ENCODE measurements at places on chromosomes 16 and 17.
A peak's percentile ranks its signal among the peaks of the same experiment; 100 is the strongest.

DNA sequence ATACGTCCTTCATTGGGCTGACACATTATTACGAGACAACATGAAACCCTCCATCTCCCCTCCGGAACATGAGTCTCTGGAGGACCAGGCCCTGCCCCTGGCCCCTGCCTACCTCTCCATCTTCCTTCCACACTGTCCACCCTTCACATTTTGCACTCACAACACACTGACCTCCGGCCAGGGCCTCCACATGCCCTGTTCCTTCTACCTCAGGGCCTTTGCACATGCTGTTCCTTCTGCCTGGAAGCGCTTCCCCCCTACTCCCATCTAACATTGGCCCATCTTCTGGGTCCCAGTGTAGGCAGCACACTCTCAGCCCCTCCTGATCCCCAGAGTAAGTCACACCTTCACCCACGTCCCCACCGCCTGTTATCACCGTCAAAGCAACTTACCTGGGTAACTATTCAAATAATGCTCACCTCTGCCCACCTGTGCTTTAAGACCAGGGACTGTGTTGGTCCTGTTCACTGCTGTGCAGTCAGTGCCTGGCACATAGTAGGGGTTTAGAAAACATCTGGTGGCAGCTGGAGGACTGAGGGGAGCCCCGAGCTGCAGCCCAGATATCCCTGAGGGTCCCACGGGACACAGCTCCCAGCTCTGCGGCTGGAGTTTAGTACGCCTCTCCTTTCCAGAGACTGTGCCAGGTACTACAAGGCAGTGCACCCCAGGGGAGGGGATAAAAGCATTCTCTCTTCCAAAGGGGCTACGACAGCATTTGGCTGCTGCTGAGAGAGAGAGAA, 27.2 kb downstream of the RPH3AL start:
- no peak for DNase-seq

DNA sequence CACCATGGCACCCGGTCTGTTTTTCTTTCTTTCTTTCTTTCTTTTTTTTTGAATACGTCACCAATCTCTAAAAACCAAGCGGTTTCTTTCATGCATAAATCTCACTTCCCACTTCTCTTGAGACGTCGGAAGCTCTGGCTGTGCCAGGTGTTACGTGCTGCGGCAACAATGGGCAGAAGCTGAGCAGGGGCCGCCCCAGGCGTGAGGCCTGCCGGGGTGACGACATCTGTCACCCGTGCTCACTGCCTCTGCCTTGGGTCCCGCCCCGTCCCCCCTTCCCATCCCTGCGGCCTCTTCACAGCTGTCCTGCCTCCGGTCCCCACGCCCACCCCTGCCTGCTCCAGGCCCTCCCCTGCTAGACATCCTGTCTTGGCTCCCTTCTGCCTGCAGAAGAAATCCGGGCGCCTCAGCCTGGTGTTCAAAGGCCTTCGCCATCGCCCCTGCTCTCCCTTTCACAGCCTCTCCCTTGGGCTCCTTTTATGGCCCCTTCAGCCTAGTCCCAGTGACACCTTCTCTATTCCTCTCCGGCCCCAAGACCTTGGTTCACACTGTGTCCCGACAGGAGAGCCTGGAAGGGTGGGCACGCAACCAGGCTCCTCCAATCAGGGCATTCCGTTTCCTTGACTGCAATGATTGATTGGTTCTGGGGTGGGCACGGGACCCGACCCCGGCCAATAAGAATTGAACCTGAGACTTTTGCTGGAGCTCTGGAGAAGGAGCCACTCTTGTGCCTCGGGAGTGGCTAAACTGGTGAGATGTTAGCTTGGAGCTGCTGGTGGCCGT, 4.8 kb downstream of the P2RX1 start:
- DNase-seq, result peak; percentile 29

DNA sequence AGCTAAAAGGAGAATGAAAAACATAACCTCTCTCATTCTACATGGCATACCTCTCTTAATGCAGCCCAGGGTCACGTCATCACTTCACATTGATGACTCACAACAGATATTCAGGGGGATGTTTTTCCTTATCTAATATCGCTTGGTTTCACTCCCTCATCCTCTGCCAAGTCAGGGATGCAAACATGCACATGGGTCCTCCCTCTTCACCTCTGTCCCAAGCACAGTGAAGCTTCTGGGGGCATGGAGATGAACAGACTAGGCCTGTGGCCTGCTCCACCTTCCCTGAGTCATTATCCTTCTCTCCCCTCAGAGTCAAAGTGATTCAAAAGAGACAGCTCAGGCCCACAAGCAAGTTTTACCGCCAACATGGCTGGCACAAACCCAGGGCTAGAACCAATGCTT, 2.3 kb upstream of the MT2A start:
- no peak for DNase-seq

GRCh38 chr16:24151482-24151939, 104.6 kb upstream of the CACNG3 start:
- no peak for DNase-seq

DNA sequence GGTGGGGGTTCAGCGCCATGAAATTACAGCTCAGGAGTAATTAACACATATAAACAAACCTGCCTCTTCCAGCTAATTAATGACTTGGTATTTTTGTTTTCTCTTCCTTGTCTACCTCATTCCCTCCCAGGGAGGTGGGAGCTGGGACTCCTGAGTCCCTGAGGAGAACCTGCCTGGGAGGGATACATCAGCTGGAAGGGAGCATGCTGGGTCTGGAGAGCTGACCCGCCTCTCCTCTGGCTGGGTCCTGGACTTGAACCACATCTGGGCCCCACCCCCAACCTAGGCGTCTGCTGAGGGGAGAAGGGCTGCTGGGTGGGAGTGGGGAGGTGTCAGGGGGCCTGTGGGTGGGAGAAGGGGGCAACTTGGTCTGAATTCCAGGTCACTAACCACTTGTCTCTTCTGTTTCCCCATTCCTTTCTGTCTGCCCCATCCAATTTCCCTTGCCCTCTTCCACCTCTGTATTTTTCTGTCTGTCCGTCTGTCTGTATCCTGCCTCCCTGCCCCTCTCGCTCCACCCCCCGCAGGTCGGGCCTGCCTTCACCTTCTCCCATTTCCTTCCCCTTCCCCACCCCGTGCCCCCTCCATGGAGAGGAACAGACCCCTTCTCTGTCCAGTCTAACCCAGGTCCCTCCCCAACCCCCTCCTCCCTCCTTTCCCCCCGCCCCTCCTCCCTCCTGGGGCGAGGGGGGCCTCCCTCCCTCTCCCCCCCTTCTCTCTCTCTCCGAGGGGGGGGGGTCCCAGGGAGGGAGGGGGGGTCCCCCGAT, at the start of gene NLGN2:
TSS of gene NLGN2 (plus strand) at position 361 of the 767 bp plus-strand sequence. CDS start 411 bp downstream, outside the sequence.
- DNase-seq, result no peak

DNA sequence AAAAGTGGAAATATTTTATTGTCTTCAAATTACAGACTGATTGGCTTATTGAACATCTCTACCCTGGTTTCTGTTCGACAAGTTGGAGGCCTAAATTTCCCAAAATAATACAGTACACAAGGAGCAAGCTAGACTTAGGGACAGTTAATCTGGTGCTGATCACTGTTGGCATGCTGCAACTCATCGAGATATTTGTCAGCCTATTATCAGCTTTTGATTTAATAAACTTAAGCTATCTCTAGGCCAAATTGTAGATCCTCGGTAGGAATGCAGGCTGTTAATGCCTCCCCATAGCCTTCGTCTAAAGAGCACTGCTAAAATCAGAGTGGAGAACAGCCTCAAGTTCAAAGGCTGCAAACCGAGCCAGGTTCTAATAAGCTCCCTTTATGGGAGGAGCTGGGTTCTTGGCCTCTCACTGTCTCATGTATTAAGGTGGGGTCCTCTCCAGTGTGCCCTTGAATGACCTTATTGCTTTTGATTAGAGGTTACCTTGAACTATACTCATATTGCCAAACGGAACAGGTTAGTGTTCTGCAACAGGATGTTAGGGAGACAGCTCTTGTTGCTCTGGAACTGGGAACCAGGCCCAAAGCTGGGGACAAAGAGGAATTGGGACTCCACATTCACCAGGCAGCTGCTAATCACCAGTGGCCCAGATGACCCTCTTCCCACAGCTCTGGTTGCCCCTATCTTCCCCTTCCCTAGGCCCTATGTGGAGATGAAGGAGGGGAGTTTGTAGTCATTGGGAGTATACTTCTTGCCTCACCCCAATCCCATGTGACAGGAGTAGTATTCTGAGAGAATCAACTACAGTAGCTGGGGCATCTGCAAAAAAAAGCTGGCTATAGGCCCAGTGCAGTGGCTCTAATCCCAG, 69.5 kb upstream of the NOL11 start:
- DNase-seq, result no peak

GRCh38 chr16:17213974-17214373, 256.8 kb downstream of the XYLT1 start:
- DNase-seq, result no peak

DNA sequence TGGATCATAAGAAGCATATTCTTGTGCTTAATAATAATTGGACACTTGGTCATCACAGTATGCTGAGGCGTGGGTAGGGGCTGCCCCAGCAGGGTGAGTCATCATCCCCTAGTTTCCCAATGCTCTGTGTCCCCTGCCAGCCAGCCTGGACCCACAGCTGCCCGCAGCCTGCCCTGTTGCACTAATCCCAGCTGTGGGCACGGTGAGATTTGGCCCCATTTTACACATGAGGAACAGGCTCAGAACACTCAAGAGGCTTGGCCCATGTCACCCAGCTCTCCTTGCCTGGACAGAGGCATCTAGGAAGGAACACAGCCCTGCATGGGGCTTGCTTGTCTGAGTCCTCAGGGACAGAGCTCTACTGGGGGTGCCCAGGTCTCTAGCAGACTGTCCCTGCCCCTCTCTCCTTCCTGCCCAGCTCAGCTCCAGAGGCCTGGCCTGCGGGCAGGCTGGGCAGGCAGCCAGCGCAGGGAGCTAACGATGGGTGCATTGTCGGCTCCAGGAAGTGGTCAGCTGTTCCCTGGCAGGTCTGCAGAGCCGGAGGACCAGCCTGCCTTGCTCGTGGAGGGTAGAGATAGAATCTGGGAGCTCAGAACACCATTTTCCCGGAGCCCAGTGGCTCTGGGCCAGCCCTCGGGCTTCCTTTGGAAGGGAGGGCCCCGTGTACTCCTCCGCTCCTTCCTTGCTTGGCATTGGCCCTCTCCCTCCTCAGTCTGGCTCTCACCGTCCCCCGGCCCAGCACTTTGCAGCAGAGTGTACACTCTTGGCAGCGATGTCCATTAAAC, 189.4 kb downstream of the RAB11FIP4 start:
- DNase-seq, result no peak

DNA sequence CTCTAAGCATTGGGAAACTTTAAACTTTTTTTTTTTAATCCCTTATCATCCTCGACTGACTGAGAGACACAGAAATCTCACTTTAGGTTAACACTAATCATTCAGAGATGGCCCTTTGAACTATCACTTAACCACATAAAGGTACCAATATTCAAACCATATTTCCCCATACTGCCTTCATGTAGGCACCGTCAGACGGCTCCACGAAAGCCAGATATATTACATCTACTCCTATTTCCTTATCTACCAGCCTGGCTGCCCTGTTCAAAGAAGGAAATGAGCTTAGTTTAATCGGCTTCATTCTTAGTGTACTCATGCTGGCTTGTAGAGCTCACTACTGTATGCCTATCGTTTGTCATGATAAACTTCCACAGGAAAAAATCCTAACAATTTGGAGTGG, 270.9 kb downstream of the CEP112 start:
- DNase-seq, result no peak

GRCh38 chr16:17171250-17172143, 299.3 kb downstream of the XYLT1 start:
- DNase-seq, result no peak

- DNase-seq, result no peak
Measured at GRCh38 chr17:6688944-6689343, 24.2 kb downstream of the SLC13A5 start.

- DNase-seq, result no peak
Measured at GRCh38 chr16:55568207-55568606, 1.7 kb downstream of the CAPNS2 start.

GRCh38 chr16:89317101-89317671, 99.7 kb downstream of the ZNF778 start:
- no peak for DNase-seq

- DNase-seq, result no peak
Measured at GRCh38 chr16:59212492-59213024, 478.4 kb upstream of the GOT2 start.

GRCh38 chr16:84845496-84846002, 25.8 kb downstream of the CRISPLD2 start:
- no peak for DNase-seq

DNA sequence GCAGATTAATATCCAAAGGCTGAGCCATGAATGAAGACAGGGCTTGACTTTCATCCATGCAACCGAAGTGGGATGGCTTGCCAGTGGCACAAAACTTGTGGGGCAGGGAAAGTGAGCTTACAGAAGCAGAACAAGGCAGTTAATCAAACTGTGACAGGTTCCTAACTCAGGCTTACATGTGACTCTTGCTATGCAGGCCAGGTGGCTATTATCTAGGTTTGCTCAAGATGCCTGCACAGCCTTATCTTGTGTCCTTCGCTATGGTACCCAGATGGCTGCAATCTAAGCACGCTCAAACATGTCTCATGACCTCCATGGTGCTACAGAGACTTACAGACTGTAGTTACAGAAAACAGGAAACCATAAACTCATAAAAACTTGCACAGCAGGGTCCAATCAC, 8.6 kb upstream of the DNAH9 start:
- DNase-seq, result no peak

GRCh38 chr16:86217891-86218270, 292.4 kb upstream of the FOXF1 start:
- DNase-seq, result no peak

DNA sequence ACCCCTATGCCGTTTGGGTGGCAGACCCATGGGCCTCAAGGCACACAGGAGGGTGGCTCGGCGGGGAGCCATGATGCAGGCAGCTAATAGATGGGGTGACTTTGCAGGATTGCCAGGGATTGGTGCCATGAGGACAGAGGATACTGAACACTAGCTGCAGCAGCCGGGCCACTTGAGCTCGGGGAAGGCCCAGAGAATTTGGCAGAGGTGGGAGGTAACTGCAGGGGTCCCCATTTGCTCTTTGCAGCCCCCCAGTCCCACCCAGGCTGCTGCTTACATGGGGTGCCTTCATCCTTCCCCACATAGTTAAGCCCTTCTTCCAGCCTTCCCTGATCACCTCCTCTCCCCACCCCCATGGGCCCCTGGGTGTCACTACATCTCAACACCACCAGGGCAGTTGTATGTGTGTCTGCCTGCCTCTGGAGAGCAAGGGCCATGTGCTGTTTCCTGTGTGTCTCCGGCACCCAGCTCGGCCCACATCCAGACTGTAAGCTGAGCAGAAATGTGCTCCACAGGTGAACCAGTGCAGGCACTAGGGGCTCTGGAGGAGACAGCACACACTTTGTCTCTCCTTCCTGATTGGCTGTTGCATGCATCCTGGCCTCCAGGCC, 52.0 kb downstream of the SREBF1 start:
- DNase-seq, result no peak

DNA sequence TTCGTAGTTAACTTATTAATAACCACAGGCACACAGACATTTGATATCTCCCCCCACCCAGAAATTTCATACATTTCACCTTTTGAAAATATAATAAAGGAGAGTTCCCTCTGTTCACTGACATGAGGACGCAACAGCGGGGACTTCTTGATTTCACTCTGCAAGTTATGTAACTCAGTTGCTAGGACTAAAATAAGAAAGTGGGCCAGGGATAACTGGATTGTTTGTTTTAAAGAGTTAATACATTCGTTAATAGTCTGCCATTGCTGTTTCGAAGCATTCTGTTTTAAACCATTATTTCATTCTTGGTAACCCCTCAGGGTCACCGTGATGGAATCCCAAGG, 1.2 kb downstream of the RHOT1 start:
- no peak for DNase-seq

All from stimulated activated CD4-positive, alpha-beta T cell treated with anti-CD3 and anti-CD28 coated beads, Interleukin-2, amount 100 ng/mL, for 4 hours (primary cell).